ENCODE measurements at places on chromosomes 4 and X.
A peak's percentile ranks its signal among the peaks of the same experiment; 100 is the strongest.

DNA sequence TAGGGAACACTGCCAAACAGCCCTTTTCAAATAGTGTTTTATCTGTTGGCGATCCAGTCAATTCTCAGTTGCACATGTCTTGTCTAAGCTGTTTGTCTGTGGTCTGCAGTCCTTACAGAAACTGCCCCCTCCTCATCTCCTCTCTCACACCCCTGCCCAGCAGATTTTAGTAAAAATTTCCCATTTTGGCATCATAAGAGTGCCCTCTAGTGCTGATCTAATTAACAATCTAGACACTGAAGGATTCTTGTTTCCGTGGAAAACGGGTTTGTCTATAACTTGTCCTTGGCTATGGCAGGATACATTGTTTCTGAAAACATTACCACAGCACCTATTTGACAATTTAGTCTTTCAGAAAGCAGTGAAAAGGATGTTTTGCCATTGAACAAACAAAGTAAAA lies 227.2 kb upstream of the MBNL3 start:
- no peak for DNase-seq

DNA sequence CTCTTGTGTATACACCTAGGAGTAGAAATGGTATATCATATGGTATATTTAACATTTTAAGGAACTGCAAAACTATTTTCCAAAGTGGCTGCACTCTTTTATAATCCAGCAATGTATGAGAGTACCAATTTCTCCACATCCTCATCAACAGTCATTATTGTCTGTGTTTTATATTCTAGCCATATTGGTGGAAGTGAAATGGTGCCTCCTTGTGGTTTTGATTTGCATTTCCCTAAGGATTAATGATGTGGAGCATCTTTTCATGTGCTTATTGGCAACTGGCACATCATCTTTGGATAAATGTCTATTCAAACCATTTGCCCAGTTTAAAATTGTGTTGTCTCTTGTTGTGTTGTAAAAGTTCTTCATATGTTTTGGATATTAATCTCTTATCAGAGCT lies 9.6 kb downstream of the BMP15 start:
- peak; percentile 0 for DNase-seq

GRCh38 chr4:185730849-185731608 lies 81.0 kb downstream of the SORBS2 start:
- DNase-seq = peak; percentile 33

- no peak for DNase-seq
Measured at GRCh38 chr4:24382381-24382780, 202.0 kb downstream of the DHX15 start.

- peak; percentile 35 for DNase-seq
Measured at GRCh38 chrX:38678821-38679220, 117.5 kb downstream of the TSPAN7 start.

GRCh38 chr4:119666653-119667091 lies 38.1 kb upstream of the PDE5A start:
- DNase-seq = no peak

- peak; percentile 3 for DNase-seq
Measured at GRCh38 chrX:153875391-153876111, 10.4 kb downstream of the L1CAM start.

DNA sequence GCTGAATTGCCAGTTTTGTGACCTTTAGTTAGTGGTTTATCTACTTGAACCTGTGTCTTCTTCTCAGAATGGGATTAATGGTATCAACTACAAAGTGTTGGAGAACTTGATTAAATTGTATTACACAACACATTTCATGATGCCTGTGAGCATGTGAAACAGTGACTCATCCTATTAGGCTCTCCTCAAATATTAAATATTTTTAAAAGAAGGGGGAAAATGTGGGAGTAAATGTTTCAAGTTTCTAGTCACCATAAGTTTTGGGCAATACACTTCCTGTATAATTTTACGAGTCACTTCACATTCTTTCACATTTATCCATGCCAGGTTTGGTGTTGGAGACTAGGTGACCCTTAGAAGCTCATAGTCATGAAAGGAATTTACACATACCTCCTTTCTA lies 147.0 kb downstream of the HS3ST1 start:
- no peak for DNase-seq

DNA sequence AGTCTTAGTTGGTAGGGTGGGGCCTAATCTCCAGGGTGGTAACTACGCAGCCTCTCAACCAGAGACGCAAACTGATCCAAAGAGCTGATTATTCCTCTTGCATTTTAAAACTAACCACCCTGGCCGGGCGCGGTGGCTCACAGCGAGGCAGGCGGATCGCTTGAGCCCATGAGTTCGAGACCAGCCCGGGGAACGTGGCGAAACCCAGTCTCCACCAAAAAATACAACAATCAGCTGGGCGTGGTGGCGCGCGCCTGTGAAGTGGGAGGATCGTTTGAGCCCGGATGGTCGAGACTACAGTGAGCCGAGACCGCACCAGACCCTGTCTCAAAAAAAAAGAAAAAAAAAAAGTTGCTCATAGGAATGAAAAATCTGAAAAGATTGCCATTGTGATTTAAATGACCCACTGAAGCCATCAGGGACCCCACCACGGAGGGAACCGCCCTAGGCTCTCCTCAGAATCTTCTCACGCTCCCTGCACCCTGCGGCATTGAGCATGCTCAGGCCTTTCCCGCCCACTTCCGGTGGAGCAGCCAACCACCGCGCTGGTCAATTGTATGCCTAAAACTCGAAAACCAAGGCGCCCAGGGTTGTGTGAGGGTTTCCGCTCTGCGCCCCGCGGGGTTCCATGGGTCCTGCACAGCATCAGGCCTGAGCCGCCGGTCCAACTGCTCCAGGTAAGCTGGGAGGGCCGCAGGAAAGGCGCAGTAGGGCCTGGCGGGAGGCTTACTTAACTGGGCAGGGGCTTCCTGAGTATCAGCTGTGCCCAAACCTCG lies at the start of gene TRIM60:
Gene TRIM60 (plus strand): TSS at position 564 of the 776 bp plus-strand sequence. CDS start 8,074 bp downstream, outside the sequence.
- no peak for DNase-seq

DNA sequence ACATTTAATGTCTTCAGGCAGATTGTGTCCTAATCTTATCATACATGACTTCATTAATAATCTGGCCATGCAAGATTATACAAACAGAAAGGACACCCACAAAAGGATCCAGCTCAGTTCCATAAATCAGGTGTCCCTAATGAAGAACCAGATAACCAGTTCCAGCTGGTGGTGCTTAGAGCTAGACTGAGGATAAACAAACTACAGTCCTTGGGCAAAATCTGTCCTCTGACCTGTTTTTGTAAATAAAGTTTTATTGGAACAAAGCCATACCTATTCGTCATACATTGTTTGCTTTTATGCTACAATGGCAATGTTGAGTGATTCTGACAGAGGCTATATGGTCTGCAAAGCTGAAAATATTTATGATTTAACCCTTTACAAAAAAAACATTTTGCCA lies 199.5 kb downstream of the MID1IP1 start:
- DNase-seq = no peak

- no peak for DNase-seq
Measured at GRCh38 chr4:24599275-24599674, 14.9 kb upstream of the DHX15 start.

- DNase-seq = no peak
Measured at GRCh38 chrX:29187264-29187663, 600.0 kb downstream of the IL1RAPL1 start.

- peak; percentile 12 for DNase-seq
Measured at GRCh38 chr4:99447079-99447478, 11.9 kb upstream of the ADH7 start.

GRCh38 chr4:101238706-101239105 lies 108.6 kb downstream of the PPP3CA start:
- DNase-seq = peak; percentile 65

DNA sequence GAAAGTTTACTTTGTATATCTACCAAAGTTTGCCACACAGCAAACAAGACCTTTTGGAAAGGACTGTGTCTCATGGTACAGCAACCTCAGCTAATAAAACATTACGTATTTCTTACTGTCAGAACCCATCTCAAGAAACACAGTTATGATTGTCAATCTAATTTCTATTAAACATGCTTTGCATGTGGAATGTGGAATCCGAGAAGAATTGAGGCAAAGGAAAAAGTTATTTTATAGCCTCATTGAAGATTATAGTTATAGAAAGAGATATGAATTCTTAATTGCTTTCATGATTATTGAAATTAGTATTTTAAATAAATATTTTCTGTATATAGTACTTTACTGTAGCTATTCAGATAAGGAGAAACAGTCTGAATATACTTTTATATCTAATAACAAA lies 5.4 kb downstream of the PCDH7 start:
- DNase-seq = no peak

DNA sequence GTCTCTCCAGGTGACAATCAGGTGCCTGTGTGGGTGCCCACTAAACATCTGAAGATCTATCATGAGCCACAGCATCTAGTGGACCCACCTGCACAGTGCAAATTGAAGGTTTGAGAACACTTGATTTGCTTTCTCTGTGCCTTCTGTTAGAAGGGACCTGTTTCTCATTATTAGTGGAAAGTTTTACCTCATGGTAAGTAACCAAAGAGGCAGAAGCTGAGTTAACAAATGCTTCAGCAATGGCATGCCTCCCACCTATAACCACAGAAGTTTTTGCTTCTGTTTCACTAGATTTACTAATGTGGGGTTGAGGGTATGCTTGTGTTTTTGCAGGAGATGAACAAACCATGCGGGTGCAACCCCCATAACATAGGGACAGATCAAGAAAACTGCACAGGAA lies 297.4 kb upstream of the DKK2 start:
- no peak for DNase-seq
